ENCODE measurements at places on chromosomes 1 and 21. TPM values are rescaled to one million over a fixed set of nuclear protein-coding genes. Genes with fewer than 3 reads are reported as not detected.

The PLEKHN1 gene
- total RNA-seq = 1.9 TPM

The ZFP69 gene
- total RNA-seq = 4.5 TPM

The NR5A2 gene
- not detected for total RNA-seq

The NPPB gene
- 4.7 TPM for total RNA-seq

The ESPN gene
- not detected for total RNA-seq

The RNU1-4 gene
- total RNA-seq = under 0.01 TPM

The SLAMF8 gene
- not detected for total RNA-seq

Measured in fibroblast of villous mesenchyme (primary cell).